ENCODE measurements at places on chromosomes 7 and 10.
A peak's percentile ranks its signal among the peaks of the same experiment; 100 is the strongest.

GRCh38 chr10:103676058-103676785 lies 179.2 kb downstream of the SH3PXD2A start:
- DNase-seq = peak; percentile 91

- no peak for DNase-seq
Measured at GRCh38 chr7:158261362-158262235, 326.0 kb downstream of the PTPRN2 start.

- DNase-seq = no peak
Measured at GRCh38 chr7:101547916-101548661, 81.0 kb downstream of the MYL10 start.

DNA sequence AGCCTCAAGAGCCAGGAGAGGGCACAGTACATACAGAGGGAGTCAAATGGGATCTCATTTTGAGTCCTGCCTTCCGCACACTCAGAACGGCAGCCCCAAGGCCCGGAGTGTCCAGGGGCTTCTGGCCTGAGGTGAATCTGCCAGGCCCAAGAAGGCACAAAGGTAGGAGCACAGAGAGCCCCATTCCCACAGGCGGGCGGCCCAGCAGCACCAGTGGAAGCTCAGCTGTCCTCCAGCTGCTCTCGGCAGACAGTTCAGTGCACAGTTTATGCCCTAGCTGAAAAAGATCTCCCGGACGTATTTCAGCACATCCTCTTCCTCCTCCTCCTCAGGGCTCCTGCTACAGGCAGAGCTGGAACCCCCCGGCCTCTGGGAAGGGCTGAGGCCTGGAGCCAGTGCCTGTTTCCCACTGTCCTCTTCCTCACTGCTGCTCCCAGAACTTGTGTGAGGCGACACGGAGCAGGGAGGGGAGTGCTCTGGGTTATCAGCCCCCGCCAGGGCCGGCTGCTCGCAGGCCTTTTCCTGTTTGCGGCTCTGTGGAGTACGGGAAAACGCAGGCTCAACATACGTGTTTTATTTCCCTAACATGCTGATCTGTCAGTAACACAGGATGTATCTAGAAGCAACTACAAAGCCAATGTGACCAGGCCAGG lies 4.0 kb downstream of the CYREN start:
- DNase-seq = no peak

- no peak for DNase-seq
Measured at GRCh38 chr7:57412168-57412567, 37.8 kb upstream of the ZNF716 start.

GRCh38 chr7:32887395-32887794 lies 4.2 kb downstream of the KBTBD2 start:
- DNase-seq = no peak

GRCh38 chr7:74097937-74098614 lies 14.5 kb downstream of the LIMK1 start:
- DNase-seq = peak; percentile 96

DNA sequence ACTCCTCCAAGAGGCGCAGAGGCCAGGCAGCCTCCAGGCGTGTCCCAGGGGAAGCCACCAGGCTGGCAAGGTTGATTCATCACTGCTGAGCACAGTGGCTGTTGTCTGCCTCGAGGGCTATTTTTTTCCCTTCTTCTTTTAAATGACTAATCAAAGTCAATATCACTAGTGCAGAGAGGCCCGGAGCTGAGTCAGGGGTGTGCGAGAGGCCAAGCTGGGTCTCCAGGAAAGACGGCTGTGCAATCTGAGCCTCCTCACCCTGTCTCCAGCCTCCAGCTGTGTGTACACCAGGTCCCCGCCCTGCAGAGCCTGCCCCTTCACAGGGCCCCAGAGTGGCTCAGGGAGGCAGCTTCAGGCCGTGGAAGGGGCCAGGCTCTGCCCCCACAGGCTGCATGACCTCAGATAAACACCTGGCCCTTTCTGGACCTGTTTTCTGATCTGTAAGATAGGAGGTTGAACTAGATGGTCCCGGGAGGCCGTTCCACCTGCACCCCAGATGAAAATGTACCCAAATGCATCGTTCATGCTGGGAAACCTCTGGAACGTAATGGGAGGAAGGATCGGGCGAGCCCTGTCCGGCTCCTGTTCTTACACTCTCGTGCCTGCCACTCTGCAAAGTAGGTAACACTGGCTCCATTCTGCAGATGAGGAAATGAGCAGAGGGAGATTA lies 3.7 kb downstream of the STX1A start:
- peak; percentile 89 for DNase-seq

DNA sequence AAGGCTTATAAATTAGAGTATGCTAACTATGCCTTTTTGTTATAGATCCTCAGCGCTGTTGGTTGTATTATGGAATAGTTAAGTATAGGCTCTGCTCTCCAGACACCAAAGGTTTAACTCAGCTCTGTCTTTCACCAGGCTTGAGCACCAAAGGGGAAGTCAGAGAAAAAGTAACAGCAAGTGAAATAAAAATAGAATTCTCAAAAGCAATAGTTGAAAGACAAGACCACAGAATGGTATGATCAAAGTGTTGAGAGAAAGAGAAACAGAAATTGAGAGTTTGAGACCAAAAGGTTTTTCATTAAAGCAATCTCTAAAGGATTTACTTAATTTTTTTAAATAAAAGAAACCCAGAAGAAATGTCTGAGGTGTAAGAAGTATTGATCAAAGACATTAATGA lies 529.8 kb upstream of the C7orf33 start:
- DNase-seq = no peak

DNA sequence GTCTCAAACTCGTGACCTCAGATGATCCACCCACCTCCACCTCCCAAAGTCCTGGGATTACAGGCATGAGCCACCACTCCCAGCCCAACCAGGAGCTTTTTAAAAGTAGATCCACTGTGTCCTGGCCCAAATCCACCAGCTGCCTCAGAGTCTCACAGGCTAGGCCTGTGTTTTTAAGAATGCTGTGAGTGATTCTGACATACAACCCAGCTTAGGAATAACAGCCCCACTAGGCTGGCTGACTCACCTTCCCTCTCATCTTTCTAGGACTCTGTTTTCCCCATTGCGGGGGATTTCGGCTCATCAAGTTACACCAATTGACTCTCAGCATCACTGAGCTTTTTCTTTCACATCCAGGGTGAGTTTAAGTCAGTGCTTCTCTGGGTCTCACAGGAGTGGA lies 207.6 kb downstream of the SKIDA1 start:
- DNase-seq = peak; percentile 44

DNA sequence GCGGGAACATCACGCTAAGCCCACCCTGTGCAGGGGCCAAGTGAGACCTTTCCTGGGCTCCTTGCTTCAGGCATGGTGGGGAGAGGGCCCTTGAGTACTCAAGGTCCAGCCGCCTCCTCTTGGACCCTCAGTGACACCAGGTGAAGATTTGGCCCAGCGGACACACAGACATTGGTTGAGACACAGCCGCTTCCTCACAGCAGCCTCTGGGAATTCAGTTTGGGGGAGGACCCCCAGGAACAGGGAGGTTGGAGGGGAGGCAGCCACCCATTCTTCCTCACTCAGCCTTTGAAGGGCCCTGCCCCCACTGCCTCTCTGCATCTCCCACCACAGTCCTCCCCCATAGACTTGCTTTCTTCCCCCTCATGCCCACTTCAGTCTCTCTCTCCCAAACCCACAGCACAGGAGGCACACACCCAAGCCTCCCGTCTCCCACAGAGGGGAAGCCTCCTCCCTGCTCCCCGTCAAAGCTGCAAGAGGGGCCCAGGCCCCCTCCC lies 31.9 kb downstream of the ANXA8 start:
- DNase-seq = no peak

DNA sequence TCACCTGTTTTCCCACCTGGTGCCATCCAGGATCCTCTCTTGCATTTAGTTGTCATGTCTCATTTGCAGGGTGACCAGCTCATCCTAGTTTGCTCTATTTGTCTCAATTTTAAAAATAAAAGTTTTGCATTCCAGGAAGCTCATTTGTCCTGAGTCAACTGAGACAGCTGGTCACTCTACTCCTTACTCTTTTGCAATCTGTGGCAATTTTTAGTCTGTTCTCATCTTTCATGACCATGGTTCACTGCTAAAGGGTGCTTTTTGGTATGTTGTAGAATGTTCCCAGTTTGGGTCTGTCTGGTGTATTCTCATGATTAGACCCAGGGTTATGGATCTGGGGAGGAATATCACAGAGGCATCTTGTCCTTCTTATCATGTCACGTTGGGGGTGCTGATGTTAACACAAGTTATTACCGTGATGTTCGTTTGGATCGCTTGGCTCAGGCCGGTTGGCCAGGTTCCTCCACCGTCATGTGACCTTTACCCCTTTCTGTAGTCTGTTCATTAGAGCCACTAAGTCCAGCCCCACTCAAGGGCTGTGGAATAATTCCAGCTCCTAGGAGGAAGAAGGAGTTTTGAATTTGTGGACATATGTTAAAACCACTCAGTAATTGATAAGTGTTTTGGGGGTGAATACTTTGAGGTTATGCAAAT lies 103.3 kb upstream of the IGFBP3 start:
- DNase-seq = peak; percentile 64

DNA sequence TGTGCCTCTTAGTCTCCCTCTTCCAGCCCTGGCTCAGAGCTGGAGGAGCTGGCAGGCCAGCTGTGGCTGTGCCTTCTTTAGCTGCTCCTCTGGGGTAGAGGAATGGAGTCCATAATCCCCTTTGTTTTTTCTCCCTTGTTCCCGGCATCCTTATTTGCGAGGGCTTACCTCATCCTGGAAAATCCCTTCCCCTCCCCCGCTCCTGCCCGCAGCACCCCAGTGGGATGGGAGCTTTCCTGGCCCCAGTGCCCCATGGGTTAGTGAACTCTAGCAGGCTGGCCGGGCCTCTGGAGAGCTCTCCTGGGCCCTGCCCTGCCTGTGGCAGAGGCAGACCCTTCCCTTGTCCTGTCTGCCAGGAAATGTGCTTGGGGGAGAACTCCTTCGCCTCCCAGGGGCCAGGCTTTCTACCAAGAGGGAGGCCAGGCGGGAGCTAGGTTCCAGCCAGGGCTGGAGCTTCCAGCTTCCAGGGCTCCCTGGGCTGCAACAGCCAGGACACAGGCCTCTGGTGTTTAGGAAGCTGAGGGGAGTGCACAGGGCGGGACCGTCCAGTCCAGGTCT lies 16.5 kb upstream of the TRIM8 start:
- DNase-seq = peak; percentile 74

DNA sequence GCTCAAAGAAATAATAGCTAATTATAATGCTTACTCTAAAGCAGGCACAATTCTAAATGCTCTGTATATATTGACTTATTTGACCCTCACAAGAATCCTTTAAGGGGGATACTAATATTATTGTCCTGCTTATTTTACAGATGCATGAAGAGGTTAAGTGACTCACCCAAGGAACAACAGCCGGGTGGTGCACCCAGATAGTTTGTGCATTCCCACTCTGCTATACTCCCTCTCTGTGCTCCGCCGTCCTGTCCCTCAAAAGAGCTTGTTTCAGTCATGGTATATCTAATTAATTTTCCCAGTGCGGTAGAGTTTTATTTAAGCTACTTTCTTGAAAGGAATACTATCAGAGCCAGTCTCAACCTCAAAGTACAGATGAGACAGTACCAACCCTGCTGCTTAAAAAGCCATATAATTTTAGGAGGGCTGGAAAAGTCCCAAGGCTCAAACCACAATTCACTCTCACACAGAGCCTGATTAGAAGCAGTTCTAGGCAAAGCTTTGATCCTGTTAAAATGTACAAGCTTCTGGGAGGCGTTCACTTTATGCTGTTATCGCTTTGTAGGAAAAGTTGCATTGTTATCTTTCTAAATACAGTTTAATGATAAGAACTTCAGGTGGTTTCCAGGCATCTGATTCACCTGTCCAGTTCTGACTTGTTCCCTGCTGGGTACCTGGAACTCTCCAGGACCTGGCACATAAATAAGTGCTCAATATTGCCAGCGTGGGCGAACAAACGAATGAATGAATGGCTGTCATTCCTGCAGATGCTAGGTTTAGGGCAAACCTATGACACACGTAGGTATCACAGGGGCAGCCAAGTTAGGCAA lies 261.5 kb upstream of the KLF14 start:
- DNase-seq = no peak

- no peak for DNase-seq
Measured at GRCh38 chr10:77837925-77838595, 88.5 kb downstream of the DLG5 start.

DNA sequence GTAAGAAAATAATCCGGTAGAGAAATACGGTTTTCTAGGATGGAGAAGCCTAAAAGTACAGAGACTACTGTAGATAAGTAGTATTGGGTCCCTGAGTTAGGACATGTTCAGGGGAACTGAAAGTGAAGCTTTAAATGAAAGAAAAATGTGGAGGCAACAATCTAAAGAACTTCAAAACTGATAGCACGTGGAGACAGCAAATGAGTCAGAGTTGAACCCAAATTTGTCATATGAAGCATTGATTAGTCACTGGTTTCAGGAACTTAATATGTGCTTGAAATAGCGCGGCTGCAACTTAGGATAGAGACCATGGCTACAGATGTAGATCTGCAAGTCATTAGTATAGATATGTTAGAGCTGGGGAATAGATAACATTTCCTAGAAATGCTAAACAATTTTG lies 1138.6 kb upstream of the SORCS1 start:
- peak; percentile 48 for DNase-seq

DNA sequence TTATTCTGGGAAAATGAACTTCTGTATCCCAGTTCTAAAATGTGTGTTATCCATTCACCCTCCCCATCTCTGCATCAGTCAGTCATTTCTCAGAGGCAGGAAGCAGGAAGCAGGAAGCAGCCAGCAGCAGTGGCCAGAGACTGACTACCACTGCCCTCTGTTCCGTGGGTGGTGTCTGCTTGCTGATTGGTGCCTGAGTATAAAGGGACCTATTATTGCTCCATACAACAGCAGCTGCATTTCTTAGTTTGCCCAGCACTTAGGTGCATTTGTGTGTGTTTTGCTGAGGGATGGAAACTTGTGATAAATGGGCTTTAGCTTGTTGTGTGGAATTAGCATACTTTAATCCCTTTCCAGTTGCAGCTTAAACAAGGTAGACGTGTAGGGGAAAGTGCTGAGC lies 582.2 kb downstream of the SORCS1 start:
- no peak for DNase-seq

GRCh38 chr7:109901926-109902325 lies 1189.0 kb upstream of the LRRN3 start:
- peak; percentile 5 for DNase-seq

DNA sequence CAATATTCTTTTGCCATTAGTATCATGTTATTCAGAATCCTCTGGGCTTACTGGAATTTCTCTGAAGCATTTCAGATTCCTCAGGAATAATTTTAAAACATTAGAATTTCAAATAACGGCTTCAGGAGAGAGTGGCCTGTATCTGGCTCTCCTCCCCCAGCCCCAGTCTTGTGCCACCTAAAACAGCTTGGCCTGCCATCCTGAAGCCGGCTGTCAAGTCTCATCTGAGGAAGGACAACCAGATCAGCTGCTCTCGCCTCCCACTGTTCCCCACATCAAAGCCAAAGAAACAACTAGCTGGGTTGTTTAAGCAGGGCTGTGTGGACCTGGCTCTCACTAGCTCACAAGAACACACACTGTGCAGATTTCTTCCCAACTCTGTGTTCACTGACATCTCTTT lies 178.2 kb downstream of the FGFR2 start:
- DNase-seq = no peak

DNA sequence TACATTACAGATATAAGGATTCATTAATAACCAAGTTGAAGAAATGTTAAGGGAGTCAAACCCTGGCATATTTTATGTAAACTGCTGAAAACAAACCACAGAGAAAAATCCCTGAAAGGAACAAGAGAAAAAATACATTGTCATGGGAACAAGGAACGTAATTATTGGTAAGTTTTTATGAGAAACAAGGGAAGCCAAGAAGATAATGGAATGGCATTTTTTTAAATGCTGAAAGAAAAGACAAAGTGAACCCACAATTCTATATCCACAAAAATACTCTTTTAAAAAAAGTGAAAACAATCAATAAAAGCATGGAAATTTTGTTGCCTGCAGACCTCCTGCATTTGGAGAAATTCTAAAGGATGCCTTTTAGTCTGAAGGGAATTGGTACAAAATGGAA lies 136.4 kb downstream of the CD36 start:
- no peak for DNase-seq
